ENCODE measurements at places on chromosomes 16 and 17.
A peak's percentile ranks its signal among the peaks of the same experiment; 100 is the strongest.

- DNase-seq, result no peak
These were observed 3.8 kb downstream of the TBC1D16 start for GRCh38 chr17:80031691-80032430.

GRCh38 chr17:56175299-56175955 lies 22.2 kb downstream of the ANKFN1 start:
- no peak for DNase-seq

- DNase-seq, result no peak
These were observed 21.7 kb downstream of the MYL4 start for GRCh38 chr17:47230864-47231263.

GRCh38 chr16:75042426-75043174 lies 43.8 kb downstream of the ZNRF1 start:
- no peak for DNase-seq

GRCh38 chr16:86296256-86296655 lies 214.1 kb upstream of the FOXF1 start:
- no peak for DNase-seq

DNA sequence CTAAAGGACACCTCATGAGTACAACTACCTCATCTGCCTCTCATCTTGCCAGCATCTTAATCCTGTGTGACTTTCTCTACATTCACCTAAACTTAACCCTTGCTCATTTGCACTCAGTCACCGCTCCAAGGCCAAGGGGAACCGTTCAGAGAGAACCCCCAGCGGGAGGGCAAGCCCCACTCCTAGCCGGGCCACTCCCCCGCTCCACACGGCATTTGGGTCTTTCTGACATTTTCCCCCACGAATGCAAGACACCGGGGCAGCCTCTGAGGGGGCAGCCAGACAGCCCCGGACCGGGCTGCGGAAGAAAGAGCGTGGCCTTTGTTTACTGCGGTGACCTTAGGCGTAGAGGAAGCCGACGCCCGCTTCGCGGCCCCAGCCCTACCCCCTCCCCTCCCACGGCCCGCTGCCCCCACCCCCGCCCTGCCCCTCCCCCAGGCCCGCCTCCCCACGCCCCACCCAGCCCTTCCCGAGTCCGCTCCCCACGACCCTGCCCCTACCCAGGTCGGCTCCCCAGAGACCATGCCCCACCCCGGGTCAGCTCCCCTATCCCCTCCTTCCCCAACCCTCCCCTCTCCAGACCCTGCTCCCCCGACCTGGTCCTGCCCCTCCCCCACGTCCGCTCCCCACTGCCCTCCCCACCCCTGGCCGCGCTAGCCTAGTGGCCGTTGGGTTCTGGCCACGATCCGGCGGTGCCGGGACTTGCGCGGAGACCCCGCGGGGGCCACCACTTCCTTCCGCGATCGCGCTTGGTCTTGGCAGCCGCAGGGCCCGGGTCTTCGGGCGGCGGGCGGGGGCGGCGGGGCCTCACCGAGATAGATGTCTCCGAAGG lies 789 bp downstream of the CSNK1D start:
- DNase-seq, result no peak

DNA sequence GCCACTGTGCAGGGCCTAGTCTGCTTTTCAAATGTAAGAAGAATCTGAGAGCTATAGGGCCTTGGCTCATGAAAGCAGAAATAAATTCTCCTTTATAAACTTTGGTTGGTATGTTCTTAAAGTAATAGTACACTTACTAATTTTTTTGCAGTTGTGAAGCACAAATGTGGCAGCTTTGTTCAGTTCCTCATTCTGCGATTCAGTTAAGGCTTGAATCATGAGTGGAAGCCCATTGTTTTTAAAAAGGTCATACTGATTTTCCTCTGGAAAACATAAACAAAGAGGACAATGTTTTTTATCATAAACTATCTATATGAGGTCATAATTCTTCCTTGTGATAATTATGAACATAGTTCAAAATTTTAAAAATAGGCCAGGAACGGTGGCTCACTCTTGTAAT lies 23.6 kb upstream of the DYNC1LI2 start:
- no peak for DNase-seq

DNA sequence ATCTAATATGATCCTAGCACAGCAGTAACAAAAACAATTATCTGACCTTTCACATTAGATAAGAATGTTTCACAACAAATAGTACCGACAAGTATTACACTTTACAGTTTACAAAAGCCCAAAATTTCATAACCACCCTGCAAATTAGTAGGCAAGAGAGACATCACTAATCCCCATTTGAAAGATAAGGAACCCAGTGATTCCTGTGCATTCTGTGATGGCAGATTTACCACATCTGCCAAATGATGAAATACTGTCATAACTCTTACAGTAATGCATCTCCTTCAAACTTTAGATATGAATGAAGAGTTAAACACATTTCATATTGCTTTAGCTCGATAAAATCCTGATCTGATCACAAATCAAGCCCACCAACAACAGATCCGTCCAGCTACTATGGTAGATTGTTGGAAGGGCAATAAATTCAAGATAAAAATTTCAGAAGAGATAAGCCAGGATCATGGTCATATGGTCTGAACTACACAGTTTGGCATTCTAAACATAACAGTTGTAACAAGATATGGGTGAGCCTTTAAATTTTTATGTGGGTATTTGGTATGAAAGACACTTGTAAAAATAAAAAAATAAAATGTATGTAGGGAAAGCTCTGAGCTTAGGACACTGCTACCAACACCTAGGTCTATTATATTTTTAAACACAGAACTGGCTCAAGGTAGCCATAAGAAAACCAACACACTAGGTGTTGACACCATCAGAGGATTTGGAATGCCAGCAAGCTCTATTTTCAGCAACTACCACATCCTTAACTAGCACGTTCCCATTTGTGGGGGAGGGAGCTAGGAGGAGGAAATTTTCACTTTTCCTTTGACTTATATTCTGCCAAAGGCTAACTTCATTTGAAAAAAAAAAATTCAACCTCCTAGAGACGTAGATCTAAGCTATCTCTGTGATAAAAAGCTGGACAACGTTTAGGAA lies 9.3 kb downstream of the YWHAE start:
- no peak for DNase-seq

DNA sequence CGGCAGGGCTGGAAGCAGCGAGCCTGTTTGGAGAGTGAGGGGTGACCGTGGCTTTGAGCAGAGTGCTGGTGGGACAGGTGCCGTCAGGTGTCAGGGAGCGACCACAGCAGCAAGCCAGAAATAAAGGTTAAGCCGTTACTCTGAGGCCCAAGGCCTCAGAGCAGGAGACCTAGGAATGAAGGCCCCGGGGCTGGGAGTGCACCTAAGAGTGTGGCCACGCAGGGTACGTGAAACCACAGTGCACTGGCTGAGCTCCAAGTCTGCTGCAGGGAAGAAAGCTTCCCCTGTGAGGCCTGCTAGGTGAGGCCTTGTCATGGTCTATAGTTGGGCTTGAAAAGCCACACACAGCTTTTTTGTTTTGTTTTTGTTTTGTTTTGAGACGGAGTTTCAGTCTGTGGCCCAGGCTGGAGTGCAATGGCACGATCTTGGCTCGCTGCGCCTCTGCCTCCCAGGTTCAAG lies 8.7 kb downstream of the CLUAP1 start:
- DNase-seq, result no peak

- no peak for DNase-seq
These were observed 10.0 kb upstream of the SKAP1 start for GRCh38 chr17:48439875-48440505.

- DNase-seq, result no peak
These were observed 193.7 kb downstream of the C16orf95 start for GRCh38 chr16:87123356-87124001.

- no peak for DNase-seq
These were observed 40.1 kb downstream of the LITAF start for GRCh38 chr16:11546608-11547061.

DNA sequence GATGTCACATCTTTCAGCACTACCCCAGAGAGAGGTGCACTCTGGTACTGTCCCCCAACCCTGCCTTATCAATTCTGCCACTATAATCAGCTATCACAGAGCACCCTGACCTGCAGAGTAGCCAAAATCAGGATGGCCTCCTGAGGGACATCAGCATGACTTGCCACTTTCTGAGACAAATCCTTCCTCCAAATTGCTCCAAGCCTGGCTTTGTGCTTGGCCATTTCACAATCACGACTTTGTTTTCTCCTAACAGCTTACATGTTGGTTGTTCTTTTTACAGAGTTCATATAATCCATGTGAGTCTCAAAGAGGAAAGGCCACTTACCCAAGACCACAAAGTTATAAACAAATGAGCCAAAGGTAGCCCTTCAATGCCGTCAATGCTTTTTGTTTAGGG lies 449.0 kb upstream of the CDH5 start:
- no peak for DNase-seq

- no peak for DNase-seq
These were observed 128.5 kb upstream of the HS3ST2 start for GRCh38 chr16:22685459-22685830.

GRCh38 chr16:23917621-23918020 lies 81.8 kb downstream of the PRKCB start:
- no peak for DNase-seq

- DNase-seq, result no peak
These were observed 131.0 kb upstream of the N4BP1 start for GRCh38 chr16:48740964-48741363.

DNA sequence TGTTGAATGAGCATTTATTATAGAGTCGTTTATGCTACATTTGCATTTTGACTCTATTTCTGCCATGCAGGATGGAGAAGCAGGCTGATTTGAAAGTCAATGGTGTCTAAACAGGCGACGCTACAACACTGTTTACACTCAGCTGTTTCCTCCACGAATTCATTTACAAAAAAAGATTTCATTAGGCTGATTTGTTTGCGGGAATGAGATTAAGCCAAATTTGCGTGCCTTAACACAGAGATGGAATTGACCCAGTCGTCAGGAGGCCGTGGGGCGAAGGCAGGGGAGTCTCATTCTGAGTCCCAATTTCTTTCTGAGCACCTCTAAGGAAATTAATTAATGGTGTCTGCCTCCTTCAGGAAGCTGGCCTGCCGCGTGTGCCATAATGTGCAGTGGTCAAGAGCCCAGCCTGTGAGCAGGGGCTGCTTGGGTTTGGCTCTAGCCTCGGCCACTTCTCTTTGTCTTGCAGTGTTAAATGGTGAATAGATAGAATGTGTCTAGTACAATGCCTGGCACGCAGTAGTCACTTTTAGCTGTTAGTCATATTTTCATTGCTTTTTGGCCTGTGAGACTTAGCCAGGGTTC lies 88.6 kb upstream of the NKD1 start:
- no peak for DNase-seq

DNA sequence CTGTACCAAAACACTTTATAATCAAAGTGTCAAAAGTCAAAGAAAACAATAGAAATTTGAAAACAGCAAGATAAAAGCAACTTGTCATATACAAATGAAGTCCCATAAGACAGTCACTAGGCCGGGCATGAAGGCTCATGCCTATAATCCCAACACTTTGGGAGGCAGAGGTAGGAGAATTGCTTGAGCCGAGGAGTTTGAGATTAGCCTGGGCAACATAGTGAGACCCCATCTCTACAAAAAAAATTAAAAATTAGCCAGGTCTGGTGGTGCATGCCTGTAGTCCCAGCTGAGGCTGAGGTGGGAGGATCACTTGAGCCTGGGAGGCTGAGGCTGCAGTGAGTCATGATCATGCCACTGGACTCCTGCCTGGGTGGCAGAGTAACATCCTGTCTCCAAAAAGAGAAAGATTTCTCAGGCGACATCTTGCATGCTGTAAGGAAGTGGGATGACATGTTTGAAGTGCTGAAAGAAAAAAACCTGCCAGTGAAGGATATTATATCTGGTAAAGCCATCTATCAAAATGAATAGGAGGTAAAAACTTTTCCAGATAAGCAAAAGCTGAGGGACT lies 98.7 kb upstream of the NACA2 start:
- no peak for DNase-seq

- no peak for DNase-seq
These were observed 973 bp upstream of the KRT15 start for GRCh38 chr17:41519501-41520224.

DNA sequence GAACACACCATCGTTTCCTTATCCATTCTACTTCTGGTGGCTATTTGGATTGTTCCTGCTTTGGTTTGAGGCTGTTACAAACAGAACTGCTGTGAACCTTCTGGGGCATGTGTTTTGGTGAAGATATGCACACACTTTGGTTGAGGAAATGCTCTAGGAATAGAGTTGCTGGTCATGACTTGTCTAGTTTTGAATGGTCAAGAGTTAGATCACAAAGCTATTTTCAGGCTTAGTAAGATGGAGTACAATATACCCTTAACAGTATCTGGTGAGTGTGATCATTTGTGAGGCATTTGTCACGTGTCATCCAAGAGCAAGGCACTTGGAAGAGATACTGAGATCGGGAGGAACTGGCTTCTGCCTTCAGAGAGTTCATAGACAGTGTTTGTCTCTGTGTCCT lies 47.0 kb upstream of the CACNG5 start:
- no peak for DNase-seq

DNA sequence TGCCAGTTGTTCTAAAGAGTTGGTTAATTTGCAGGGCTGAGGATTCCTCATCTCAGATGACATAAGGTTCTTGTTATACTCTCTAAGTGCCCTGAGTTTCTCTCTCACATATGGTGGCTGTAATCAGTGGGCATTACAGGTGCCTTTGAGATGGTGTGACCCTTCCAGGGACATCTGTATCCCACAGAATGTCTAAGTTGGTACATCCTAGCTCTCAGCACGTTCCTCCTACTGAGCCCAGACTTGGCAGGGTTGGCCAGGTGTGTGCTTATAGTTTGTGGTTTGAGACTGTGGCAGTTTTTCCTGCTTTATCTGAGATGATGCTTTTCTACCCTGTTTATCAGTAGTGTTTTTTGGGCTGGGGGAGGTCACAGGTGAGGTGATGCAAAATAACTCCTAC lies 36.3 kb downstream of the SPECC1 start:
- DNase-seq, result no peak

DNA sequence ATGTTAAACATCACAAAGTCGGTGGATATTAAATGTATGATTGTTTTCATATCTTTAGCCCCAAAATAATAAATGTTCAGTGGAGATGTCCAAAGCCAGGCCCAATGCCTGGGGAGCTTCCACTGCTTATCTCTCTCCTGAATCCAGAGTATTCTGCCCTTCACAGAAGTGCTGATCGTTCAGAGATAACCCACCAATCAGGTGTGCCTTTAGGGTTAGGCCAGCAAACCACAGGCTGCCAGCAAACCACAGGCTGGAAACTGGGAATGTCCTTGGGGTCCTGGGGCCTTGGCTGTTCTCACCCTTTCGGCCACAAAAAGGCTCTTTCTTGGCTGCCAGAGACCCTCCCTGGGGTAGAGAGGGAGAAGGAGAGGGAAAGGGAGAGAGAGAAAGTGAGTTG lies 33.9 kb downstream of the NXN start:
- DNase-seq, result no peak

GRCh38 chr16:11004351-11004750 lies 60.0 kb downstream of the CLEC16A start:
- no peak for DNase-seq

DNA sequence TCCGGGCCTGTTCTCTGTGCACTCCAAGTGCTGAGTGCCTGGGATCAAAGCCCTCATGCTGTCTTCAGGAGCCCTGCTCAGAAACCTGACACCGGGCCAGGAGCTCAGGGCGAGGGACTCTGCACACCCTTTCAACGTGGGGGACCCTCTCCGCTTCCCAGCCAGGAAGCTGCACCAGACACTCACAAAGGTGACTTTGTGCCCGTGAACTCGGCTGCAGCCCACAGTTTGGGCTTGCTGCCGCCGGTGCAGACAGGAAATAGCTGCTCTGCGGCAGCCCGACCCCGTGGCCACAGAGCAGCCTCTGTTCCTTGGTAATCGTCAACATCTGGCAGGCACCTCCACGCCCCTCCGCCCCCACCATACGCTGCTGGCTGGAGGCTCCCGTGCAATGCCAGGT lies 93.4 kb upstream of the METRNL start:
- peak; percentile 9 for DNase-seq

Measured in stimulated activated CD8-positive, alpha-beta memory T cell treated with anti-CD3 and anti-CD28 coated beads, Interleukin-7, amount 100 ng/mL, for 24 hours (primary cell).